ENCODE measurements at places on chromosomes 1 and 21.

DNA sequence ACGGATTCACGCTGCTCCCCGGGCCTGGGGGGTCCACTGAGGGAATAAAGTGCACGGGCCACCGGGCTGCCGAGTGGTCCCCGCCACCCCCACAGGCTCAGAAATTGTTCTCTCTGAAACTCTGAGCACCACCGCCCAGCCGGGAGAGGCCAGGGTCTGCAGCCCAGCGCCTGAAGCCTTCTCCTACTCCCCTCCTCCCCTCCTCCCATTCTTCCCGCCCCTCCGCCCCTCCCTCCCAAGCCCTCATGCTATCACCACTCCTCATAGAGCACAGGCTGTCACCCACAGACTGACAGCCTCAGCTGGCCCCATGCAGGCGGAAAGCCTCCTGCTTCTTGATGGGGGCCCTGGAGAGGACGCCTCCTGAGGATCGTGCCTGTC lies 707 bp upstream of the GPR153 start:
- no peak for DNase-seq

DNA sequence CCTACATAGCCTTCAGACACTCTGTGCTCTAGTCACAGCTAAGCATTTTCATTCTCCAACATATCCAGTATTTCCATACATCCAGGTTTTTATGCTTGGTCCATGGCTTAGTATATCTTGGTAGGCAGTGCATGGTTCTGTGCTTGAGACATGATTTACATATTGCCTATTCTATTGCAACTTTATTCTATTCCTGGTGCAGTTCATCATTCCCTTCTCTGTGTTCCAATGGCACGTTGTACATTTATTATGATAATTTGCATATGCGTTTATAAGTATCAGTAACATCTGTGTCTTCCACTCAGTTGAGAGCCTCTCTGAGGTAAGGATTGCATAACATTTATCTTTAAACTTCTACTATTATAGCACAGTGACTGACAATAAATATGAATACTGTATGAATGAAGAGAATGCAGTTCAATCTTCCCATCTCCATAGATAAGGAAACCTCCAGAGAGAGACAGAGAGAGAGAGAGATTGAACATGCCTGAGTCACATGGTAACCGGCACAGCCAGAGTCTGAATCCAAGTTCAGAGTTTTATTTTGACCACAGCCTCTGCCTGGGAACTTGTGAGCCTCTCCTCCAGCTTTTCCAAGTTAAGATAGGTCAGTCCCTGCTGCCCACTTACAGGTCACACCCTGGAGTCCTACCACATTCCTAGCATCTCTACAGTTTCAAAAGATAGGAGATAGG lies 41.5 kb downstream of the PLPPR5 start:
- DNase-seq, result no peak

DNA sequence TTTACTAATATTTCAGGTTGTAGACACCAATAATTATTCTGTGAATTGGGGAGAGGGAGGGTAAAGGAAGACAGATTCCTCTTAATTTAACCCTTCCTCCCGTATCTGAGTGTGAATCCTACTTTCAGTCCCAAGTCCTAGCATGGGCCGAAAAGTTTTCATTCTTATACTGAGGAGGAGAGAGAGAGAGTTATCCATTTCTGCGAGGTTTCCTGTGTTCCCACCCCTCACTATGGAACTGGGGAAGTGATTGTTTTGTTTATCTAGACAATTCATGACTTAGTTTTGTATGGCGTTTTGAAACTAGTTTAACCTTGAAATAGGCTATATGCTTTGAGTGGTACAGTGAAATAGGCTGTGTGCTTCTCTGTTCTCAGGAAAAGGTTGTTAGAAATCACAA lies 134.0 kb upstream of the DPYD start:
- DNase-seq, result no peak

- no peak for DNase-seq
These were observed 83.1 kb downstream of the LRRC7 start for GRCh38 chr1:69650779-69651178.

GRCh38 chr1:153001382-153001781 lies at the start of gene SPRR3:
SPRR3 (plus strand) TSS chr1:153001749; CDS start chr1:153003021, 1,272 bp downstream.
- DNase-seq, result no peak

GRCh38 chr21:33055991-33056390 lies 13.9 kb upstream of the OLIG1 start:
- no peak for DNase-seq

- DNase-seq, result no peak
These were observed 8.1 kb downstream of the OR11L1 start for GRCh38 chr1:247833601-247834000.

GRCh38 chr1:101079341-101079740 lies 53.8 kb upstream of the DPH5 start:
- no peak for DNase-seq

DNA sequence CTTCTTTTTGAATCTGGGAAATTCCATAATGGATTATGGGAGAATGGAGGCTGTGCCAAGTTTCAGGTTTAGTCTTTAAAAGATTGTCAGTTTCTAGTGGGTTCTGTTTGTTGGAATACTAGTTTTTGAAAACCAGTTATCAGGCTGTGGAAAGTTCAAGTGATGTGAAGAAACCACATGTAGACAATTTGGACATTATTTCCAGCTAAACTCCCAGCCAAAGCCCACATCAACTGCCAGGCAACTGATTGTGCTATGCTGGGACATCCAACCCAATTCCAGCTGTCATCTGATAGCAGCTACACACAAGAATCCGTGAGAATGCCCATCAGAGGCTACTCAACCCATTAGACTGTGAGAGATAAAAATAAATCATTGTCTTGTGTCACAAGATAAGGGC lies 546.1 kb upstream of the ADAMTS5 start:
- no peak for DNase-seq

GRCh38 chr1:238653693-238654321 lies 732.6 kb upstream of the CHRM3 start:
- no peak for DNase-seq

- no peak for DNase-seq
These were observed 32.4 kb downstream of the MAPKAPK2 start for GRCh38 chr1:206716870-206717673.

GRCh38 chr1:210937846-210938245 lies 196.1 kb downstream of the KCNH1 start:
- no peak for DNase-seq

DNA sequence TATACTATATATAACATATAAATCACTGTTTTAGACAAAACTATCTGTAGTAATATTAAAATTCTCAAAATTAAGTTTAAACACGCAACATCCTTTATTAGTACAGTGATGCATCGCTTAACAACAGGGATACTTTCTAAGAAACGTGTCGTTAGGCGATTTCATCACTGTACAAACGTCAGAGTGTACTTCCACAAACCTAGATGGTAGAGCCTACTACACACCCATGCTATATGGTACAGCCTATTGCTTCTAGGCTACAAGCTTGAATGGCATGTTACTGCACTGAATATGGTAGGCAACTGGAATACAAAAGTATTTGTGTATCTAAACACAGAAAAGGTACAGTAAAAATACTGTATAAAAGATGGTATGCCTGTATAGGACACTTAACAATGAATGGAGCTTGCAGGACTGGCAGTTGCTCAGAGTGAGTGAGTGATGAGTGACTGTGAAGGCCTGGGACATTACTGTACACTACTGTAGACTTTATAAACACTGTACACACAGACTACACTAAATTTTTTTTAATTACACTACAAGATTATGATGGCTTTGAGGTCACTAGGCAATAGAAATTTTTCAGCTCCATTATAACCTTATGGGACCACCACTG lies 10.5 kb downstream of the FOXJ3 start:
- no peak for DNase-seq

DNA sequence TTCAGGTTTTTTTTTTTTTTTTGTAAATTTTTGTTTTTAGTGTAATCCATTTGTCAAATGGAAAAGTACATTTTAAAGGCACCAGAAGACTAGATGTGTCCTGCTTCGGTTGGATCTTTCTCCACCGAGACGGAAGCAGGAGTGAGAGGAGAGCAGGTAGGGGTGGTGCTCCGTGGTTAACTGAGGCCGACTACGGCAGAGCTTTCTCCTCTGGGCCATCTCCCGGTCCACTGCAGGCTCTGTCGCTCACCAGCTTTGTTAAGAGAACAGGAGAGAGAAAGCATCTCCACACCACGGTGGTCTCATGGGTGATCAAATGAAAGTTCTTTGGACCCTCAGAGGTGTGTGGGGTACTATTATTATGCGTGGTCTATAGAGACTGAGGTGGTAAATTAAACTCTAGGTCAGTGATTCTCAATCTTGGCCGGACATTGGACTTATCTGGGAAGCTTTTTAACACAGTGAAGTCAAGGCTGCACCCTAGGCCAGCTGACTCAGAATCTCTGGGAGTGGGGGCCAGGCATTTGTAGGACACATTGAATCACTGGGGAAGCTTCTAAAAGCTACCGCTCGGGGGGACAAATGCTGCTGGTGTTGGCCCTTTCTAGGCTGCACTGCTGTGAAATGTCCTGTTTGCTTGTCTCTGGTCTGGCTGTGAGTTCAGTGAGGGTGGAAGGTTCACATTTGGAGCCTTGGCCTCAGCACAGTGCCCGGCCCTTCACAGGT lies 25.0 kb downstream of the ABCA4 start:
- no peak for DNase-seq

- DNase-seq, result no peak
These were observed 4.0 kb upstream of the ETV3 start for GRCh38 chr1:157142201-157142600.

- DNase-seq, result no peak
These were observed 411.2 kb upstream of the USP24 start for GRCh38 chr1:55626326-55626725.

DNA sequence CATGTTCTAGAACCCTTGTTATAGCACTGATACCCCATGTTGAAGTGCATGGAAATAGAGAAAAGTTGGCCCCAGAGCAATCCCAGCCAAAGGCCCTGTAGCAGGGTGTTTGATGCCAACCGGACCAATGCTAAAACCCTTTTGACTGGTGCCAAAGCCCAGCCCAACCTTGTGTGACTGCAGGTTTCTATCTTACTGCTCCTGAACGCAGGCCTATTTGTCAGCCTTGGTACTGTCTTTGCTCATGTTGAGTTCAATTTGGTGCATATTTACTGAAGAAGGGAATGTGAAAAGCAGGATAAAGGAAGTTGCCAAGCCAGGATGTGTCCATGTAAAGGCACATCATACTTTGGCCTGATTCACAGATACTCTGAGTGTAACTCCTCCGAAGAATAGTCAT lies 51.7 kb upstream of the NFASC start:
- DNase-seq, result no peak

- peak; percentile 71 for DNase-seq
These were observed 102.4 kb upstream of the SERBP1 start for GRCh38 chr1:67532452-67533216.

GRCh38 chr1:152448496-152448895 lies 34.4 kb upstream of the CRNN start:
- no peak for DNase-seq

DNA sequence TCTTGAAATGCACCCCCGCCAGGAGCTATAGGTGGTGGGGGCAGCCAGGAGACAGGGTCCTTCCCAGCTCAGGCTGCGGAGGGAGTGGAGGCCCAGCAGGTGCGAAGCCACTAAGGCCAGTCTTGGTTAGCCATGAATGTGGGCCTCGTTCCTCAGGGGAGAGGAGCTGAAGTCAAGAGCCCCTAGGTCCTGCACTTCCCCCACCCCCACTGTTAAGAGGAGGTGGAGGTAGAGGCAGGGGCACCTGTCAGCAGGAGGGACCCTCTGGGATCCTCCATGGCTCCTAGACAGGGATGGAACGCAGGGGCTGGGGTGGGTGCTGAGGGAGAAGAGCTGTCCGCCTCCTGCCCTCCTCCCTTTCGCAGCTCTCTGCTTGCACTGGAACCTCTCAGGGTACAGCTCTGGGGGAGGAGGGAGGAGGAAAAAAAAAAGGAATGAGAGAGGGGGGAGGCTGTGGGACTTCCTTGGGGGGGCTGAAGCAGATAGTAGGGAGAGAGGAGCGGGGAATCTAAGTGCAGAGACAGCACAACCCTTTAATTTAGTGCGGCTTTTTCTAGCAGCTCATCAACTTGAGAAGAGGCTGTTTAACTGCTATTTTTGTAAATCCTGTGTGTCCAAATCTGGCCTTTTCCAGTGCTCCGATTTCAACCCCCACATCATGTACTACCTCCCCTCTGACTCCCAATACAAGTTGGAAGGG lies 37.0 kb downstream of the MATN1 start:
- no peak for DNase-seq

- no peak for DNase-seq
These were observed 3.4 kb downstream of the SYT2 start for GRCh38 chr1:202706851-202707250.

DNA sequence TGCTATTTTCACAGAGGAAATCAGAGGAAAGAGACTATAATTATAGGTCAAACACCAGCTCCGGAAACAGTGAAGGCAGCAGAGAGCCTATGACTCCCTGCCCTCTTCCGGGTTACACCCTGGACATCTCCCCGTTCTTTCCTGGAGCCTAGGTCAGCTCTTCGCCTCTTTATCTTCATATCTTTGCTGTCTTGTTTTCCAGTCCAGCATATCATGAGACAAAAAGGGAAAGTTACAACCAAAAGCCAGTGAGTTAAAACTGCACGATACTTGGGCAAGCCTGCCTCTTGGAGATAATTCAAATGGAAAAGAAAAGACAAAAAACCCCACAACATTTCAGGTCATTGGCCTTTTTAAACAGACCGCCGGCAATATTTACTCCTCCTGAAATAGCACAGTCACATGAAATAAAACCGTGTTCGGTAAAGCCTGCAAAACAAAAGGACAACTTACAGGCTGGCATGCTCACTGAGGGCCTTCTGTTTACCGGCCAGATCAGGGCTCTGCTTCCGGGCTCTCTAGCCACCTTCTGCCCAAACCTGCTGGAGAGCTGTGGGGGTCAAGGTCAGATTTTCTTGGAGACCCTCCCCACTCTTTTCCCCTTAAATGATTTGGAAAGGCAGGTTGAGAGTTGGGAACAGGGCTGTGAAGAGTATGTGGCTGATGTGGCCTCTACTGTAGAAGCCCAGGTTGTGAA lies 42.8 kb upstream of the PPP2R5A start:
- DNase-seq, result no peak

DNA sequence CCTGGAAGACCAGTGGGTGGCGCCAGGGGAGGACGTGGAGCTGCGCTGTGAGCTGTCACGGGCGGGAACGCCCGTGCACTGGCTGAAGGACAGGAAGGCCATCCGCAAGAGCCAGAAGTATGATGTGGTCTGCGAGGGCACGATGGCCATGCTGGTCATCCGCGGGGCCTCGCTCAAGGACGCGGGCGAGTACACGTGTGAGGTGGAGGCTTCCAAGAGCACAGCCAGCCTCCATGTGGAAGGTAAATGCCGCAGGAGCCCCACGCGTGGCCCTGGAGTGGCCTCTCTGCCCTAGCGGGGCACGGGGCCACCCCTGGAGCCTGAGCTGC lies 75.2 kb downstream of the OBSCN start:
- DNase-seq, result no peak
